Posterior vena cava (tissue), 2 donors: ENCODE measurements at places on chromosomes 4 and X.

GRCh38 chrX:18725310-18725943 is 18.0 kb downstream of the PPEF1 start:
- no peak for DNase-seq

DNA sequence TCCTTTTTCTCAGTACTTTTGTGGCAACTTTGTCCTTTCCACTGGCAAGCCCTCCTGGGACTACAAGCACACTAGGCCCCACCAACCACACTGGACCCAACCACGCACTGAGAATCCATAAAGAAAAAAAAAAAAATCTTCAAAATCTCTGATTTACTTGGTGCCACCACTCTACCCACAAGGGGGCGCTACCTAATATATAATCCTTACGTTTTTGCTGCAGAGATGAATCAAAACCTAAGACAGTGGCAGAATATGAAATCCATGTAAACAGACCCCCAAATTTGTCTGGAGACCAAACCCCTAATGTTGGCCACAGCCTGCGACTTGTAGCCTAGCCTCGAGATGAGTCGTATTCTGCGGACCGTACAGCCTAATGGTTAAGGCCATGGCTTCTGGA is 63.5 kb upstream of the ARHGAP36 start:
- no peak for DNase-seq

- no peak for DNase-seq
Observed at GRCh38 chr4:69984030-69984443, 11.7 kb upstream of the STATH start.

GRCh38 chr4:6825403-6825802 is 42.9 kb downstream of the KIAA0232 start:
- DNase-seq = no peak

DNA sequence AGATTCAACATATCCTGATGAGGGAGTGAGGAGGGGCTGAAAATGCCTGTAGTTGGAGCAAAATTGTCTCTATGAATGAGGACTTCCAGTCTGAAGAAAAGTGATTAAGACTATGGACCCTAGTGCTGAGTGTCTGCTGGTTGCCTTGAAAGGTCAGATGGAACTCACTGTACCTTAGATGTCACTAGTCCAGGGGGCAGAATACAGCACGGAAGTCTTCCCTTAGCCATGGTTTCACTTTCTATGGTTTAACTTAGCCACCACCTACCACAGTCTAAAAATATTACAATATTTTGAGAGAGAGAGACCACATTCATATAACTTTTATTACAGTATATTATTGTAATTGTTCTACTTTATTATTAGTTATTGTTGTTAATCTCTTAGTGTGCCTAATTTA is 223.1 kb downstream of the FMR1NB start:
- DNase-seq = no peak

DNA sequence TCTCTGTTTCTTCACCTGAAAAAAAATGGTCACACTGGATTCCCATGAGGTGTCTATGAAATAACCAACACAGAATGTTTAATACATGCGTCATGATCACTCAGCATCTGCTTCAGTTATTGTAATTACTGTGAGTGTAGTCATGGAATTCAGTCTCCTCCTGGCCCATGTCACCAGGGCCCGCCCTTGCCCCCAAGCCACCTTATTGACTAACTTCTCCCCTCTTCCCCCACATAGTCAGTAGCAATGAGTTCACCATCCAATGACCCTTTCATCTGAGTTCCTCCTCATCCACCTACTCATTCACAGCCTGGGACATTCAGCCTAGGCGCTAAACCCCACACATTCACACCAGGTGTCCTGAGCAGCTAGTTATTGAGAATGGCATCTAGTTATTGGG is 15.6 kb downstream of the PNMA6F start:
- no peak for DNase-seq

DNA sequence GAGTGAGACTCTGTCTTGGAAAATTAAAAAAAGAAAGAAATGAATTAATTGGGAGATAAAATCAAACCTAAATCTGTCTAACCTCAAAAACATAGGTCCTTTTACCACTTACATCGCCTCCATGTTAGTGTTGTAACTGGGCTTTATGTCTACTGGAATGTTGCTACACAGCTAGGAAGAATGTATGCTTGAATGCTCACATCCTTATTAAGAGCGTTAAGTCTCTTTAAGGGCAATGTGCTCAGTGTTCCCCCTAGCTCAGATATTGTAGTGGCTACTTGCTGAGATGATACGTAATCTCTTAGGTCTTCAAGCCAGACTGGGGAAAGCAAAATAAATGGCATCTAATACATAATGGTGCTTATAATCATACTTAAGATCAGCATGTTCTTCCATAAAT is 1072.8 kb downstream of the PDHA2 start:
- no peak for DNase-seq

GRCh38 chr4:1763550-1764080 is 29.5 kb upstream of the FGFR3 start:
- DNase-seq = no peak

DNA sequence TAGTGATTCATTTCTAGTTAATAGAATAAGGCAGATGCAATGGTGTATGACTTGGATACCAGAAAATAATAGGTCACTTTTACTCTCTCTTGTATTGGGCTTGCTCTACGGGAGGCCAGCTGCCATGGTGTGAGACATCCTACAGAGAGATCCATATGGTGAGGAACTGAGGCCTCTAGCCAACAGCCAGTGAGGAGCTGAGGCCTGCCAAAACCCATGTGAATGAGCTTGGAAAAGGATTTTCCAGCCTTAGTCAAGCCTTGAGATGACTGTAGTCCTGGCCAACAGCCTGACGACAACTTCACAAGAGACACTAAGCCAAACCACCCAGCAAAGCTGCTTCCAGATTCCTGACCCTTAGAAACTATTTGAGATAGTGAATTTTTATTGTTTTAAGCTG is 1300.2 kb downstream of the RAPGEF2 start:
- DNase-seq = no peak

GRCh38 chr4:93147524-93148212 is 680.9 kb upstream of the ATOH1 start:
- no peak for DNase-seq

GRCh38 chr4:173492315-173492714 is 37.7 kb downstream of the HAND2 start:
- DNase-seq = no peak

- no peak for DNase-seq
Observed at GRCh38 chr4:37023504-37023903, 221.0 kb upstream of the NWD2 start.

DNA sequence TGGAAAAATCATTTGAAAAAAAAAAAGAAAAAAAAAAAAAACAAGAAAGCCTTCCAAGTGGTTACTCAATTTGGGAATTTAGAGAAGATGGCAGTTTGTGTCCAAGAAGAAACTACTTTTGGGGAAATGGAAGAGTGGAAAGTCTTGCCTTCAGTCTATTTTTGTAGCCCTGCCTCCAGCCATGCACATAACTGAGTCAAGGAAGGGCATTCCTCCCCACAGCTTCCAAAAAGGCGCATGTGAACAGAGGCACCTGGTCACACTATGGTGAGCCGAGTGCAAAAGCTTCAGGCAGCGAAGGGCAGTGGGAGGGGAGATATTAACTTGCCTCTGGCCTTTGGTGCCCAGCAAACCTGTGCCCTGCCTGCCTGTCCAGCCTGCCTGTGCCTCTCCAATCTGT is 163.7 kb downstream of the SMIM20 start:
- DNase-seq = no peak

GRCh38 chr4:113941836-113942235 is 37.6 kb downstream of the ARSJ start:
- no peak for DNase-seq

DNA sequence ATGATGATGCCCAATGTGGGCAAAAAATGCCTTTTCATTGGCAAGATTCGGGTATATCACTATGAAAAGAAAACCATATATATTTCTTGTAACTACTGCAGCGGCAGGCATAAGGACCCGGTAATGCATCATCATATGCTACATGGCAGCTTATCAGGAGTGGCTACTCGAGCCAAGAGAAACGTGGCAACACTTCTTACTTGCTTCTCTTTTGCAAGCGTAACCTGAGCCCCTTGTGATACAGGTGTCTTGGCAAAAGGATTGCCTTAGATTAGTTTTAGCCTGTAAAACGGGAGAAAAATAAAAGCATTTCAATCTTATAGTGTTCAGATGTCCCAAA is 280.3 kb downstream of the SPRY1 start:
- no peak for DNase-seq

GRCh38 chr4:120348521-120348920 is 281.9 kb upstream of the MAD2L1 start:
- no peak for DNase-seq

- no peak for DNase-seq
Observed at GRCh38 chr4:43607827-43608461, 715.4 kb downstream of the GRXCR1 start.

DNA sequence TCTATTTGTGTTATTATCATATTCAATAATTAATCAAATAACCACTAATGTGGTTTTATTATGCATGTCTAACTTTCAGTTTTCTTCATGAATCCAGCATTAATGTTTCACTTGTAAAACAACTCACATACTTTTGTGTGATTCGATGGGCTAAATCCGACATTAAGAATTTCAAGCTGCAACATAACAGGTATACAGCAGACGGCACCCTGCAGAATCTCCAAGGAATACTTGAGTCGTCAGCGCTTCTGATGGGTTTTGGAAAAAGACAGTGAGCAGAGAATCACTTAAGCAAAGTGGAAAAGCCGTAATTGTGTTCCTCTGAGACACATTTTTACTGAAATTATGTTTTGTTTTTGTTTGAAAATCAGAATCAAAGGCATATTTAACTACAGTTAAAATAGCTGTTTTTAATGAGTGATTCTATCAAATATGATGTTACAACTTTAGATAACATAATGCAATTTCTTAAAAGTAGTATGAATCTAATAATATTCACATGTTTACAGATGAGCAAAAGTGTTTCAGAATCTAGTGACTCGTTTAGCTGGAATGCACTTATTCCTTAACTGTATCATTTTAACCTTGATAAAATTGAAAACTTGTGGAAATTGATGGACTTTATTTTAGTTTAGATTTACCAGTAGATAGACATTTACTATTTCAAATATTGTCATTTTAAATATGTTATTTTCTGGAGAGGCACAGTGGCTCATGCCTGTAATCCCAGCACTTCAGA is 514.8 kb downstream of the CCSER1 start:
- DNase-seq = no peak

- no peak for DNase-seq
Observed at GRCh38 chr4:65046192-65047133, 623.8 kb downstream of the EPHA5 start.

- DNase-seq = no peak
Observed at GRCh38 chr4:23547096-23547495, 342.8 kb downstream of the PPARGC1A start.

GRCh38 chrX:69144838-69145680 is 20.2 kb downstream of the PJA1 start:
- DNase-seq = peak; percentile 58

DNA sequence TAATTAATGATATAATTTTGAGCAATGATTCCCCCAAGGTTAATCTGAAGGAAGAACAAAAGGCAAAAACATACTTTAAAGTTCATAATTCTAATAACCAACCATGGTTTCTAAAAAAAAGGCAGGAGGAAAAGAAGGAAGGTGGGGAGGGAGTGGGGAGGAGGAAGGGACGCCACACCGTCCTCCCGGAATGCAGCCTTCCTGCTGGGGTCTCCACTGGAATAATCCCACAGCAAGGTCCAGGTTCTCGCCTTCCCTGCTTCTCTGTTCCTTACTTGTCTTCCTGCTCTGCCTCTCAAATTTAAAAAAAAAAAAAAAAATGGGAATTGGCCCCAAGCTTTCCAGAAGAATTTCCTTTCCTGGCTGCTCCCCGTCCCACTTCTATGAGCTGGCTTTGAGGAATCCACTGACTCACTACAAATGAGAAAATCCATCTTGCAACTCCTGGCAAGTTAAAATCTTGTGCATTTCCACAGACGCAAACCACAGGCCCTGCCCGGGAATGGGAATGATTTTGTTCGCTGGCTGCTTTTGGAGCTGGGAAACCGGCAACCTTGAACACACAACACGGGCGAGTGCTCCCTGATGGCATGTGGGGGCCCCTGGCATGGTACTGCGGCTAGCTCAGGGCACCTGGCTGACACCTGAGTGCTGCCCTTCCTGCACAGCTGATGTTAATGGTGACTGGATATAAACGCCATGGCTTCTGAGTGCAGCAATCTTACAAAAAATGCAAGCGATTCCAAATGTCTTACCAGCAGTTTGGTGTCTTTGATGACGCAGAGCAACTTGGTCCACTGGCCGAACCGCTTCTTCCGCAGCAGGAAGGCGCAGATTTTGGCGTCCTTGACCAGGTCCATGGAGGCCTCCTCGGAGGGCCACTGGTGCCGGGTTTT is 97.0 kb downstream of the AFAP1 start:
- no peak for DNase-seq

DNA sequence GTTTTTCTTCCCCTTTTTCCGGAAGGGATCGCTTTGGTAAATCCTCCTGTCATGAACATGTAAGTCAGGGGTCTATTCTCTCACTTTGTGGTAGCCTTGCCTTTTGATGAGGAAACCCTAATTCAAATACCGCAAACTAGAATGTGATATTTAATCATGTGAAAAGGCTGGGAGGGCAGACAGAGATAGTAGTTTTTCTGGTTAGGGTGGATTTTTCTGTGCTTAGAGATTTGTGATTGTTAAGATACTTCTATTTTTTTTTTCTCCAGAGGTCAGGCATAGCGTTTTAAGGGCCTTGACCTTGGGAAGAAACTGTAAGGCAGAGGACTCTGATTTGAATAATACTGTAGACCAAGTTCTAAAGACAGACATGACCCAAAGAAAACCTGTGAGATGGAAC is 41.8 kb upstream of the PACRGL start:
- DNase-seq = no peak

- no peak for DNase-seq
Observed at GRCh38 chr4:151192556-151193235, 84.3 kb upstream of the PRSS48 start.

- DNase-seq = no peak
Observed at GRCh38 chr4:180100433-180101344, 2142.5 kb upstream of the TENM3 start.

- DNase-seq = no peak
Observed at GRCh38 chr4:7075962-7076695, 8.3 kb upstream of the GRPEL1 start.

DNA sequence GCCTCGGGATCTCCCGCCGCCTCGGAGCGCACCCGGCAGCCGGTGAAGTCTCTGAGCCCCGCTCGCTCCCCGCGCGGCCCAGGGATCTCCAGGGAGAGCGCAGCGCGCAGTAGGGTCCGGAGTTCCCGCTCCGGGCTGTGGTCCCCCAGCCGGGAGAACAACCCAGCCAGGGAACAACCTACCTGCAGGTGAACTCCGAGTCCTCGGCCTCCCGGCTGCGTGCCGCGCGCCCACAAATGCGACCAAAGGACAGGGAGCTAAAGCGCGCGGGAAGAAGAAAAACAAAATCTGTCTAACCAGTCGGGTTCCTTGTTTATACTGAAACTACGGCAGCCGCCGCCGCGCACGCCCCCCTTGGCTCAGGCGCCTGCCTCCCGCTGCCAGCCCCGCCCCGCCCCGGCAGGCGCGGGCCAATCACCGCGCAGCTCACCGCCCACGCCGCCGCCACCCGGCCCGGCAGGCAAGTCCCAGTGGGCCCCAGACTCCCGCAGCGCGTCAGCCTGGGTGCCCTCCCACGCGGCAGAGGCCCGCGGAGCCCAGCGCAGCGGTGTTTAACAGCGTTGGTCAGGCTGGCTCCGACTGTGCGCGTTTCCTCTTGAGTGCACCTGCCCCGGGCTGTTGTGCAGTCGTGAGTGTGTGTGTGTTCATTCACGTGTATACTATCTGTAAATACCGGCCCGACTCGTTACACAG is at the start of gene RASGEF1B:
TSS of gene RASGEF1B (minus strand) at position 320 of the 693 bp plus-strand sequence. CDS start 12,399 bp downstream, outside the sequence.
- DNase-seq = peak; percentile 96
